ENCODE measurements at places on chromosomes 3 and 15.

GRCh38 chr15:38148471-38148870 is 104.2 kb upstream of the SPRED1 start:
- DNase-seq, result no peak

DNA sequence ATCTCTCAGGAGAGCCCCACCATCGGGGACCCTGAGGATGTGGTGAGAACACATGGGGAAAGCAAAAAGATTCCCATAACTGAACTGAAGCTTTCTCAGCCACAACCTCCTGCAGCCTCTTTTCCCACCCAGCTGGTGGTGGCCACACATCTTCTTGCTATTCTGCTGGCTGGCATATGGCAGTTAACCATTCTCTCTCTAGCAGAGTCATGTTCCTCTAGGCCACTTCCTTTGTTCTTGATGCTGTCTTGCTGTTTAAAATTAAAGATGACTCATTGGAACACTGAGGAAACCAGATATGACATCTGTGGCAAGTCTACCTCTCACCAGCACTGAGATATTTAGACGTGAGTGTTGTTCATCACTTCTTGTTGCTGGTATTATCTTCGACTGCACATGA is 180.3 kb upstream of the ROBO2 start:
- DNase-seq, result no peak

GRCh38 chr15:25691544-25692430 is 171.3 kb downstream of the ATP10A start:
- DNase-seq, result no peak

- DNase-seq, result no peak
These were observed 7.1 kb upstream of the SLC30A4 start for GRCh38 chr15:45529613-45530012.

DNA sequence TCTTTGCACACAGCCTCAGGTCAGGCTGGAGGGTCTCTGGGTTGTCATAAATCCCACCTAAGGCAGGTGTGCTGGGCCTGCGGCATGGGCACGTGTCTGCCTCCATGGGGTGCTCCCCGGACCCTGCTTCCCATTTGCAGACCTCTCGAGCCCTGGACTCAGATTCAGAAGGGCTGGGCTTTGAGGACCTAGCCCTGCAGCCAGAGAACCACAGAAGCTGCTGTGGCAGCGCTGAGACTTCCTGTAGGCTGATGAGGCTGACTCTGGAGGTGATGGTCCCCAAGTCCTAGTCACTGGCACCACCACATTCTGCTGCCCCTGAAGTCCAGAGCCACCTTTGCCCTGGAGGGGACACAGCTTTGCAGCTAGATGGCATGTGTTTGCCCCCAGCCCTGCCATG is 156.4 kb downstream of the LRRC28 start:
- DNase-seq, result no peak

DNA sequence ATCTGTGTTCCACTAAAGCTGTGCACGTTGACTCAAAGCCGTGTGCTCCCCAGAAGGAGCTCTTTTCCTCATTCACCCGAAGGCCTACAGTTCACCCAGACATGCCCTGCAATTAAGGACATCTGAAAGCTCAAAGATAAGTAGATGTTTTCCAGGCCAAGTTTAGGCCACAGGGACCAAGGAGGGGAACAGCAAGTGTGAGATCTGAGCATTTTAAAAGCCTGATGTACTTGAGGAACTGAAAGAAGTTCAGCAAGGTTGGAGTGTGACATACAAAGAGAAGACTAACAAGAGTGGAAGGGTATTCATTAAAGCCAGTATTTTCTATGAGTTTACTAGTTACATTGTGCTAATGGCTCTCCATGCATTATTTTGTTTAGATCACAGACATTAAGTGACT is 68.0 kb downstream of the CASR start:
- no peak for DNase-seq

DNA sequence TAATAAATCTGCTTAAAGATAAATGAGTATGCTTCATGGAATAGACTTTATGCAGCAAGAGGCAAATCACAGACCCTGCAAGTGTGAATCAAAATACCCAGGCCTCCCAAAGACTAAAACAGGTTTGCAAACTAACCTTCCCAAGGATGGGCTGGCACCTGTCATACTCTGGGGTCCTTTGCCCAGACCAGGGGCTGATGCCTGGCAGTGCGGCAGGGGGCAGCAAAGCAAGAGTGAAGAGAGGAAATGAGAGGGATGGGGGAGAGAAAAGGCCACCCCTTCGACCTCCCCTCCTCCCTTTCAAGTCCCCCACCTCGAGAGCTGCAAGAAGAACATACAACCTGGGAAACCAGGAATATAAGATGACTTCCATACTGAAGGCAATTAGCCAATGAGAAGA is 31.8 kb downstream of the XXYLT1 start:
- no peak for DNase-seq

GRCh38 chr3:152254041-152254440 is 14.7 kb upstream of the MBNL1 start:
- no peak for DNase-seq

DNA sequence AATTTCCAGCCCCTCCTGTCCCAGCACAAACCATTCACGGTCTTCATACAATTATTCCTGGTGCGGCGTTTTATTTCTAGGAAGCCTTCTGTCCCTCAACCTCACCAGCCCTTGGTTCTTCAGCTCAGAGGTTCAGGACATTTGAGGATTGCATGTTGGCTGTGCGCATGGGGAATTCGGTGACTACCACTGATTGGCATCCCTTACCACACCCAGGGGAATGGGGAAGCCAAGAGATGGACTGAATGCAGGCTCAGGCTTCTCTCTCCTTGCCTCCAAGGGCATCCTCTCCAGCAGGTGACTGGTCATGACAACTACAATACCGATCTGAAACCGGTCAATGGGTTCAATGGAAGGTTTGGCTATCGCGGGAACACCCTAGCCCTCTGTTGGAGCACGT is 153.8 kb downstream of the MTHFS start:
- no peak for DNase-seq

GRCh38 chr3:45776611-45777010 is 19.7 kb downstream of the SLC6A20 start:
- DNase-seq, result peak; percentile 50

GRCh38 chr3:158548691-158549090 is 22.3 kb upstream of the MLF1 start:
- DNase-seq, result no peak
